ENCODE measurements at places on chromosomes 3 and 15.

DNA sequence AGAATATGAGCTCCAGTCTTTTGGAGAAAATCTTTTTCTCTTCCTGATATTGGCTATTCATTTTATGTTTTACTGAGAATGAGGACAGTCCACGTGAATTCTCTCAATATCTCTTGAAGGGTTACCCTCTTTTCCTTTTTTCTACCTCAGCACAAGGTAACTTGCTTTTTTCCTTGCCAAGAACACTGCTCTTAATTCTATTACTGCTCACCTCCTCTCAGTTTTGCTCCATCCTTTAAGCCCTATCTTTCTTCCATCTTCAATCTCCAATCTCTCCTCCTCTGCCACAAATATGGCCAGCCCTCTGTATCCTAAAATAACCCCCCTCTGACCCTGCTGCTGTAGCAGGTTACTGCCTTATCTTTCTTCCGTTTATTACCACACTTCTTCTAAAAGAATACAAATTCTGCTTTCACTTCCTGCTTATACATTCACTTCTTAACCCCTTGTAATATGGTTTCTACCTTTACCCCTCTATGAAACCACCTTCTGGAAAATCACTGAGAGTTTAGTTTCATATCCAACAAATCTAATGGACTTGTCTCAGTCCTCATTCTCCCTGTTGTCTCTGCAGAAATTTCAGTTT is 89.0 kb downstream of the NFKBIZ start:
- no peak for DNase-seq

DNA sequence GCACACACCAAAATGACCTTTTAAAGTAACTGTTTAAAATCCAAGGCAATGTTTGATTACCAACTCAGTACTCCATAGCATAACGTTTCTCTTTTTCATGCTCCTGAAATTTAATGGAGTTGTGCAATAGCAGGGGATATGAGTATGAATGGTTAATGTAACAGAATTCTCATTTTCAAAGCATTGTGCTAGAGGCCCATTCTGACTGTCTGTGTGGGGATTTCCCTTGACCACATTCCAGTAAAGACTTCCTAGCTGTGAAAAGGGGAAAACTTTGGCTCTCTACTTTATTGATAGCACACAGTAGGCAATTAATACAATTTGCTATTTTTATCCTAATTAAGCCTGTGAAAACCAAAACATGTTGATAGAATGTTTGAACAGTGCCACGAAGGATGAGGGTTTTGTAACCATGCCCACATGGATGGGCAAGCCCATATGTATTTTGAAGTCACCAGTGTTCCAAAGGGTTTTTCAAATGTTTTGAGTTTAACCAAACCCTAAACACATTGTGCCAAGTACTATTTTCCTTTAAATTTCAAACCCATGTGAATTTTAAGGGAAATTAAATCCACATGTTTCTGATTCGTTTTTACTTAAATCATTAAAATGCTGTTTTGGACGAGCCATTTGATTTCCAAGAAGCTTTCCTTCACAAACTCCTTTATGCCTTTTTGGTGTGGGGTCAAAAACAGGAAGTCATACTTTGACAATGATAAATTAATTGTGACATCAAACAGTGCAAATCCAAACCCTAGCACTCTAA is 261.2 kb downstream of the SHOX2 start:
- no peak for DNase-seq

- DNase-seq = no peak
Measured at GRCh38 chr3:101695779-101696372, 9.4 kb upstream of the RPL24 start.

GRCh38 chr15:60006203-60006862 is 2.2 kb downstream of the FOXB1 start:
- peak; percentile 43 for DNase-seq

GRCh38 chr3:172262991-172263608 is 185.2 kb downstream of the GHSR start:
- DNase-seq = no peak

GRCh38 chr3:129343643-129344360 is 65.1 kb downstream of the HMCES start:
- peak; percentile 14 for DNase-seq

DNA sequence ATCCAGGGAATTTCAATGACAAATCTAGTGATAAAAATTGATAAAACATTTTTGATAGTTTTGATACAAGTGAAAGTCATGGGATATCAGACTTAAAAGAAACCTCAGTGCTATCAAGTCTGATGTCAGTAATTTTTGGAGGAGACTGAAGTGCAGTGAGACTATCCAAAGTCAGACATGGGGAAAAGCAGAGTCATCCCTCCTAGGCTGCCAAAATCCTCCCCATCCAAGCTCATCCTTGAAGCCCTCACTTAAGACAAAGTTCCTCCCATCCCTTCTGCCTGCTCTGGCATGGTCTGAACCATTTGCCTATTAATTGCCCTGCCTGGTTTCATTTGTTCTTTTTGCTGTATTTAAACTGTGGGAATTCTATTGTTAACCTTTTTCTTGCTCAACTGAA is 456.9 kb upstream of the UBE2E2 start:
- no peak for DNase-seq

DNA sequence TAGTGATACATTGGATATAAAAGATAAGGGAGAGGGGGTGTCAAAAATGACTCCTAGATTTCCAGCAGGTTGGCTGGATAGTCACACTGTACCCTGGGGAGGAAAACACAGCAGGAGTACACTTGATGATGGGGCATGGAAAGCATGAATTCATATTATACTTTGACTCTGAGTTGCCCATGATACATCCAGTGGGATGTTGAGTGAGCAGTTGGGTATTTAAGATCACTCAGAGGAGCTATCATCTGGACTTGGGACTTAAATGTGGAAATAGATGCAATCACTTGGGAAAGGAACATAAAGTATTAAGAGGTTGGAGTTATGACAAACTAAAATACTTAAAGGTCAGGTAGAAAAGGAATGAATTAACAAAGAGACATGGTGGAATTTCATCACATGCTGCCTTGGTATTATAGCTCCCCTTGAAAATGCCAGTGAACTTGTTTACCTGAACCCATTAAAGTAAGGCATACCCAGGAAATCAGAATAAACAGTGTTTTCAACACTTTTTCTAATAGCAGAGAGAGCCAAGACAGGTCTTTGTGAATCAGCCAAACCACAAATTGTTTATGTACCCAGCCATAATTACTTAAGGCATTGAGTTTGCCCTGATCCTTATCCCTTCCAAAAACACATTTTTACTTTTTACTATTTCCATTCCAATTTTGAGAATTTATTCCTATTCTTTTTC is 49.9 kb upstream of the ABI3BP start:
- DNase-seq = no peak

DNA sequence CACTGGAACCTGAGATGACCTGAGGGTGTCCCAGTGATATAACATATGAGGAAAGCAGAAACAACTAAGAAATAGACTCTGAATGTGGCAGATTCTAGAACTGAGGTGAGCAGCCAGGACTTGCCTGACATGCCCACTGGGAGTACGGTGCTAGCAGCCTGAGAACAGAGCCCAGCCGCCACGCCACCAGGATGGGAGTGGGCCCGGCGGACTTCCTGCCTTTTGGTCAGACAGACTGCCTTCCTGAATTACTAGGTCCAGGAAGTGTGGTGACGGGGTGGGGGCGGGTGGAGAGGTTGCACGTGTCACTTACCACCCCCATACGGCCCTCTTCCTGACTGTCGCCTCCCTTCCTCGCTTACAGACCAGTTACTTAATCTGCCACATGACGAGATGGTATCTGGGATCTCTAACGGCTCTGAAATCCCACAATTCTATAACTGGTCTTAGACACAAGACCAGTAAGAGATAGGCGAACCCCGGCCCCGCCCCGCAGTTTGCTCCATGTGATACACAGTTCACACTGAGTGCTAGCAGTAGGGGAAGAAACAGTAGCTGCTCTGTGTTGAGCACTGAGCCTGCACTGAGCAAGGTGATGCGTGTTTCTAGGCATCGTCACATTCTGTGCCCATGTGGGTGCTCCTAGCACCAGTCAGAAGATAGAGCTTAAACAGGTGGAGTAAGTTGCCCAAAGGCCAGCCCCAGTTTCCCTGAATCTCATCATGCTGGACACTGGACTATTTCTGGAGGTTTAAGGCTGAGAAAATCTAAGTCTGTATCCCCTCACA is 95.7 kb downstream of the CPN2 start:
- peak; percentile 22 for DNase-seq

GRCh38 chr3:114770874-114771273 is 376.2 kb downstream of the ZBTB20 start:
- no peak for DNase-seq

- peak; percentile 69 for DNase-seq
Measured at GRCh38 chr15:85858586-85859375, 64.1 kb upstream of the KLHL25 start.

DNA sequence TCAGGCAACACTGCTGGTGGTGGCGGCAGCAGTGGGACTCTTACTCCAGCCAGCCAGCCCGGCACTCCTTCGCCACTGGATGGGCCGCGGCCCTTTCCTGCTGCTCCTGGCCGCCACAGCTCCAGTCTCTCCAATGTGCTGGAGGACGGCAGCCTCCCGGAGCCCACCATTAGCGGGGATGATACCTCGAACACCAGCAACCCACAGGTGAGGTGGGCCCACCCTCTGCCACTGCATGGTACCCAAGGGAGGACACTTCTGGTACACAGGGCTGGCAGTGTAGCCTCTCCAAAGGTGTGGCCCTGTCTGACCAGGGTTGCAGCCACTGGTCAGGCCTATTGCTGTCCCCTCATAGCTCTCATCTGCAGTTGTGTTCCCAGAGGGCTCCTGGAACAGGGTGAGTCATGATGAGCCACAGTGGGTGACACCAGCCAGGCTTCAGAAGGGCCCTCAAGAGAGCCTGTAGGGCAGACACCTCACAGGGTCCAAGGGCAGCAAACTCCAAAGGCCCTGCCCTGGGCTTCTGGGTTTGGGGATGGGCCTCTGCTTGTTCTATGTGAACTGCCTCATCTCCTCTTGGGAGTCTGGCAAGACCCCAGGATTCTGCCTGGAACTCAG is 20.8 kb downstream of the NBEAL2 start:
- no peak for DNase-seq

DNA sequence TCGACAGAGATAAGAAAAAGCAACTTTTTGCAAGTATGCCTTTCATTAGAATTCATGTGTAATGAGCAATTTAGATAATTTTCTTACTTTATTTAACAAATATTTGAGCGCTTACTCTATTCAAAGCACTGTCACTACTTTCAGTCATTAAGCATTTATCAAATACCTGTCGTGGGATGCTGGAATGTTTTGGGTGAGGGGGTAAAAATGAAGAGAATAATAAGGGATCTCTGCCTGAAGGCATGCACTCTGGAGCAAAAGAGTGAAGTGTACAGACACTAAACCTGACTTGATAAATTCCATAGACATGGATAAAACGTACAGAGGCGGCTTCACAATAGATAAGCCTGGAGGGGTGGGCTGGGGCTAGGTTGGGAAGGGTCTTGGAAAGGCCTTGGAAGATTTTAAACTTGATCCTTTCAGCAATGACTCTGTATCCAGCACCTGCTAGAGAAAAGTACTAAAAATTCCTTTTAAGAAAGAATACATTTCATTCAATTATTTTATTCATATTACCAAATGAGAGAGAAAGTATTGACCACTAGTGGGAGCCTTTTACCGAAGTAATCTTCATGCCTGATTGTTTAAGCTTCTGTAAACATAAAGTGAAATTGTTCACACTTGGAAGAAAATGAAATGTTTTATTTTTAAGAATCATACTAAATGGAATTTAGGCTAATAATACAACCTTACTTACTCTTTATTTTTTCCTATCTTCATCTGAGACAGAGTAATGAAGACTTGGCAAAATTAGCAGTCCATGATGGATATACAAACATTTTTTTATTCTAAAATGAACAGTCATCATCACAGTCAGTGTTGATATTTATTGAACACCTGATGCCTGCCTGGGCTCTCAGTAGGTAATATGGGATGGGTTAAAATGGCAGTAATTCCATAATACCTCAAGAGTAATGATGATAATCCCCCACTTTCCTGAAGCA is 113.2 kb downstream of the PPP2R3A start:
- no peak for DNase-seq

GRCh38 chr3:123361071-123361470 is 87.8 kb downstream of the ADCY5 start:
- no peak for DNase-seq

GRCh38 chr3:178155521-178155920 is 380.7 kb upstream of the KCNMB2 start:
- DNase-seq = no peak

GRCh38 chr3:37141676-37142075 is 32.7 kb downstream of the LRRFIP2 start:
- DNase-seq = no peak

- no peak for DNase-seq
Measured at GRCh38 chr3:12318758-12319621, 30.1 kb downstream of the PPARG start.

DNA sequence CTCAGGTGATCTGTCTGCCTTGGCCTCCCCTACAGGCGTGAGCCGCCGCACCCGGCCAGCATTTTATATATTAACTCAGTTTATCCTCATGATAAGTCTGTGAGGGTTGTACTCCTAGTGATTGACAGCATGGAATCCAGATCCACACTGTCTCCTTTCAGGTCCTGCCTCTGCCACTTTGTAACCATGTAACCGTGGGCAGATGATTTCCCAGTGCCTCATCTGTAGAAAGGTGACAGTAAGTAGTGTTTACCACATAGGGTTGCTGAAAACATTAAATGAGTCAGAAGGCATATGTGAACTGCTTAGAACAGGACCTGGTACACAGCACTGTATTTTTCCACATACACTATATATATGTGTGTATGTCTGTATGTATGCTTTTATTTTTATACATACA is 2.4 kb downstream of the FYTTD1 start:
- DNase-seq = no peak

GRCh38 chr3:11413071-11413470 is 140.9 kb downstream of the ATG7 start:
- DNase-seq = no peak

- DNase-seq = no peak
Measured at GRCh38 chr15:98240303-98240702, 279.8 kb downstream of the ARRDC4 start.

- no peak for DNase-seq
Measured at GRCh38 chr15:73457334-73457733, 14.4 kb downstream of the REC114 start.

DNA sequence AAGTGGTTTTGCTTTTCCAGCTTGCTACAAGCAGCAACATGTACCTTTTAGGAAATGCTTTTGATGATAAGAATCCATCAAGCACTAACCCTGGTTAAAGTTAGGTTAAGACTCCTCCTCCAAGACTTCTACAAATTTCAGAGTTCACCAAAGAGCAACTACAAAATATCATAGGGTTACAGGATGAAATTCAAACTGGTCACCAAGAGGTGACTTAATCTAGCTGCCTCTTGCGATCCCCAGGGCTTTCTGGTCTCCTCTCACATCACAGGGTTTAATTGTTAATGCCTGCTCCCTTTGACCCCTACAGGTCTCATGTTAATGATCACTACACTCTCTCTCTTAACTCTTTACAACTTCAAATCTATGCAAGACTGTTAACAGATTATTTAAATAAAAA is 66.5 kb downstream of the DPH6 start:
- DNase-seq = no peak

DNA sequence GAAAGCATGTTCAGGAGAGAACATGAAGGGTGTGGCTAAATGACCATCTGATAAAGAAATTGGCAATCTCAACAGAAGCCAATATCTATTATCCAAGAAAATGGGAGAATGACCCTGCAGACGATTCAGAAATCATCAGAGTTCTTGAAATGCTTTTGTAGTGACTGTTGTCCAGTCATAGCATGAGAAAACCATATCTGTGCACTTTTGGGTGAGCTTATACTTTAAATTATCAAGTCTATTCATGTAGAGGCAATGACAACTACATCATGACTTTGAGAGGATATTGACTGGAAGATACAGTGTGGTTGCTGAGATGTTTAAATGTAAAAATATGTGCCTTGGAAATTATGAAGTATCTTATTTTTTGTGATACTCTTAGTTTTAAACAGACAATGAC is 57.6 kb upstream of the AZI2 start:
- no peak for DNase-seq
